ENCODE measurements at places on chromosomes 3 and 15.

DNA sequence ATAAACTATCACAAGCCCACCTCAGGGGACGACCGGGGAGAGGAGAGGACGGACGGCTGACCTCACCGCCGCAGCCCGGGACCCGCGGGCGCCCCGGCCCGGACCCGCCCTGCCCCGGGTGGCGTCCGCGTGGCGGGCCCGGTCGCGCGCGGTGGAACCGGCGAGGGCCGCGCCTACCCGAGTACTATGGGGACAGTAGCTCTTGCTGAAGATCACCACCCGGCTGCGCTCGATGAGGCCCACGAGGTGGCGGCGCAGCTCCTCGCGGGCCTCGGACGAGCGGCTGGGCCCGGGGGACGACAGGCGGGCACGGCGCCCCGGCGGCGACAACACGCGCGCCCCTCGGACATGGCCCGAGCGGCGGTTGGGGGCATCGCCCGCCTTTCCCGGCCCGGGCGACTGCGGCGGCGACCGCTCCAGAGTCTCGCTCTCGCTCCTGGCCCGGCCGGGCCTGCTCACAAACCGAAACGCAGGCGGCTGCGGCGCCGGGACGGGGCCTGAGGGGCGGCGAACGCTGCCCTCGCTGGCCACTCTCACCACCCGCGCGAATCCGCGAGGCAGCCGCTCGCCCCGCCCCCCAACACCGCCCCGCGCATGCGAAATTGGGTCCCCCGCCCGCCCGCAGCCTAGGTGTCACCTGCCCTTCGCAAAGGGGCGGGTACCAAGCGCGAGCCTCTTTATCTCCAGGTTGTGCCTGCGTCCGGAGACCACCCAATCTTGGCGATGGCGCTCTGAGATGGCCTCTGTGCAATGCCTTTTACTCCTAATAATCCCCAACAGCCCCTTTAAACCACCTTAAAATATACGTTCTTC is at the start of gene TXNRD3:
TSS of gene TXNRD3 (minus strand) at position 554 of the 813 bp plus-strand sequence.
- DNase-seq: peak; percentile 31

- DNase-seq: no peak
Observed at GRCh38 chr3:18113417-18113816, 311.7 kb downstream of the SATB1 start.

GRCh38 chr15:26772154-26773066 is at the start of gene GABRB3:
TSS of gene GABRB3 (minus strand) at chr15:26773066.
- DNase-seq: no peak

GRCh38 chr15:68389041-68389930 is 42.7 kb downstream of the ITGA11 start:
- no peak for DNase-seq

- DNase-seq: no peak
Observed at GRCh38 chr3:23873941-23874340, 42.8 kb downstream of the NKIRAS1 start.

DNA sequence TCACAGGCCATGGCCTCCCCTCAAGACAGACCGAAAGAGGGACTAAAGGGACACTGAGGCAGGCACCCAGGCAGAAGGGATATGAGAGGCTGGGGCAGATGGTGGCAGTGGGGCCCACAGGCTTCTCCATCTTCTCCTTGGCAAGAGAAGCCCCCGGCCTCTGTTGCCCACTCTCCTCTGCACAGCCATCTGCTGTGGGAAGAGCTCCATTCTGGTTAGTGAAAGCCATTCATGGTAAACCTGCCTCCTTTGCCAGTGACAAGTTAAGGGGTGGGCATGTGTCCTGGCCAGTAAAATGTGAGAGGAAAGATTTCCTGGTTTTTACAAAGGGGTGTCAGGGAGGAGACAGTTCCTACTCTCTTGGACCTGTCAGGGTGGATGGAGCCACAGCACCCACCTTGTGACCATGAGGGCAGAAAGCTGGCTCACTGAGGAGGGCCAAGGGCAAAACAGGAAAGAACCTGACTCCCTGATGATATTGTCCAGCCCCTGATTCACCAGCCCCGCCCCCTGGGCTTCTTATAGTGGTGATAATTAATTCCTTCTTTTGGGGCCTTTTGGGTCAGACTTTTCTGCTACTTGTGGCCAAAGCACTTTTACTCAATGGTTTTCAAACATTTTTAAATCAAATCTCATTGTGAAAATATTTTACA is 130.4 kb upstream of the SMAD3 start:
- DNase-seq: no peak

All from activated naive CD4-positive, alpha-beta T cell (primary cell).